ENCODE measurements at places on chromosomes 6 and 20.

DNA sequence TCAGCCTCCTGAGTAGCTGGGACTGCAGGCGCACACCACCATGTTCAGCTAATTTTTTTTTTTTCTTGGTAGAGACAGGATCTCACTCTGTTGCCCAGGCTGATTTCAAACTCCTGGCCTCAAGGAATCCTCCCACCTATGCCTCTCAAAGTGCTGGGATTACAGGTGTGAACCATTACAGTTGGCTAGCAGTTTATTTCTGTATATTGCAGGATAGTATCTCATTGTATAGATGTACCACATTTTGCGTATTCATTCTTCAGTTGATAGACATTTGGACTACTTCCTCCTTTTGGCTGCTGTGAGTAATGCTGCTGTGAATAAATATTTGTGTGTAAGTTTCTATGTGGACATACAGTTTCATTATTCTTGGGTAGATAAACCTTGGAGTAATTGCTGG lies 32.9 kb downstream of the ASXL1 start:
- H3K27me3 ChIP-seq = no peaks in the 10 kb centered on the region
- no peak overlapping the region for H3K27ac ChIP-seq
- H3K4me3 ChIP-seq = no peak overlapping the region
- no peak for DNase-seq

GRCh38 chr20:4896971-4897497 lies 104.3 kb downstream of the SLC23A2 start:
- H3K27me3 ChIP-seq = no peaks in the 10 kb centered on the region
- no peak for DNase-seq
- no peak overlapping the region for H3K4me3 ChIP-seq
- H3K4me1 ChIP-seq = peaks cover 14% of the 10 kb centered on the region
- no peak overlapping the region for H3K27ac ChIP-seq

GRCh38 chr6:235763-236360 lies 56.4 kb upstream of the DUSP22 start:
- H3K4me3 ChIP-seq = peak overlapping the region; percentile 31
- H3K27me3 ChIP-seq = no peaks in the 10 kb centered on the region
- peak overlapping the region; percentile 71 for H3K27ac ChIP-seq
- peaks cover 11% of the 10 kb centered on the region for H3K4me1 ChIP-seq

- H3K4me1 ChIP-seq = peaks cover 13% of the 10 kb centered on the region
- no peak overlapping the region for H3K27ac ChIP-seq
- DNase-seq = peak; percentile 71
- peak overlapping the region; percentile 65 for H3K4me3 ChIP-seq
These were observed 8.8 kb downstream of the DUSP15 start for GRCh38 chr20:31861385-31862156.

DNA sequence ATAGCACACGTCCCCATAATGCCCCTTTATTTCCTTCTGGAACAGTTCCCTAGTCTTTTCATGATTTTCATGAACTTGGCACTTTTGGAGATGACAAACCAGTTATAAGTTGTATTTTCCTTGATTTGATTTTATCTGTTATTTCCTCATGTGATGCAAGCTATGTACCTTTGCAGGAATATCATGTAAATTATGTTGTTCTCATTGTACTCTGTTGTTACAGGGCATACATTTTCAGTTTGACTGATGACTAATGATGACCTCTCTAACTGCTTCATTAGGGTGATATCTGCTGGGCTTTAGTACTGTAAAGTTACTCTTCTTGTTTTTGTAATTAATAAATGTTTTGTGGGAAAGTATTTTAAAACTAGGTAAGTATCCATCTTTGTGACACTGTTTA lies 147.3 kb downstream of the ZFAND3 start:
- H3K27ac ChIP-seq = no peak overlapping the region
- H3K27me3 ChIP-seq = no peaks in the 10 kb centered on the region
- H3K4me3 ChIP-seq = no peak overlapping the region
- DNase-seq = no peak
- no peaks in the 10 kb centered on the region for H3K36me3 ChIP-seq
- peaks cover 6% of the 10 kb centered on the region for H3K4me1 ChIP-seq

GRCh38 chr6:122401104-122401503 lies 1.7 kb downstream of the HSF2 start:
- peaks cover 12% of the 10 kb centered on the region for H3K4me1 ChIP-seq
- no peaks in the 10 kb centered on the region for H3K27me3 ChIP-seq
- H3K4me3 ChIP-seq = peak overlapping the region; percentile 99
- H3K27ac ChIP-seq = no peak overlapping the region
- no peak for DNase-seq
- no peaks in the 10 kb centered on the region for H3K36me3 ChIP-seq

DNA sequence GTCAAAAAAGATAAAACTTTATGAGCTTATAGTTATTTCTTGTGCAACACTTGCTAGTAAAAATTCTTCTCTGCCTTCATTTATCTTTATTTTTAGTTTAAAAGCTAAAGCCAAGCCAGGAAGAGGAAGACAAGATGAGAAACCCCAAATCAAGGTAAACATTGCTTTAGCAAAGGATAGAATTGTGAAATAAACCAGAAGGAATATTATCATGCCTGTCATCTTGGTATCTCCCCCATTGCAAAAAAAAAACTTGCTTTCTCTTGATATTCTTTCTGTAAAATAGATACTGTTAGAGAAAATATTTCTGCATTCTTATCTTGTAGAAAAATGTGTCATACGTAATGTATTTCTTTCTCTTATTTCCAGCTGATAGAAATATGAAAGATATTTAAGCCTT lies 432.8 kb downstream of the GJA1 start:
- no peak overlapping the region for H3K4me3 ChIP-seq
- no peaks in the 10 kb centered on the region for H3K4me1 ChIP-seq
- no peaks in the 10 kb centered on the region for H3K27me3 ChIP-seq

- no peaks in the 10 kb centered on the region for H3K27me3 ChIP-seq
- H3K4me1 ChIP-seq = no peaks in the 10 kb centered on the region
- DNase-seq = no peak
- no peak overlapping the region for H3K4me3 ChIP-seq
These were observed 370.3 kb downstream of the RFPL4B start for GRCh38 chr6:112717401-112717800.

DNA sequence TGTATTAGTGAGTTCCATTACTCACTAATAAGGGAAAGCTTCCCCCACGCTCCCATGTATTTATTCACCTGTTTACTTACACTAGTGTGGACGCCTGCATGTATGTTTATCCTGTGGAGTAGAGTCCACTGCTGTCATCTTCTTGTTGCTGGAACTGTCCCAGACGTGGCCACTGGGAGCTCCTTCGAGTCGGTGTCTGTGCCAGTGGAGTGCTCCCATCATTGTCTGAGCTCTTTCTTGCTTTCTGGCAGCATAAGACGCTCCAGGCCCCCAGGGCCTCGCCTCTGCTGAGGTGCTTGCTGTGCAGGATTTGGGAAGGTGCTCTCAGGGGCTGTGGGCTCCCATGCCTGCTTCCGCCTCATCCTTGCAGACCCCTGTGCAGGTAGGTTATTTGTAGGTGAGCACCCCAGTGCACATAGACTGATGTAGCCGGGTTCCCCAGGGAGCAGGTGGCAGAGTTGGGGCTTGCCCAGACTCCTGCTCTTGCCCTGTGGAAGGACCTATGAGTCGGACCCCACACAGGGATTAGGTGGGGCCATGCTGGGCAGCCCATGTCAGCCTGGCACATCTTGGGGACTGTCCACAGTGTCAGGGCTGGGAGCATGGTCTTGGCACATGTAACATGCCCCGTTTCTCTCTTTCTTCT lies 16.6 kb downstream of the PHACTR3 start:
- no peaks in the 10 kb centered on the region for H3K4me1 ChIP-seq
- H3K27me3 ChIP-seq = peaks cover 17% of the 10 kb centered on the region
- no peaks in the 10 kb centered on the region for H3K36me3 ChIP-seq
- no peak for DNase-seq
- no peak overlapping the region for H3K4me3 ChIP-seq

- no peaks in the 10 kb centered on the region for H3K36me3 ChIP-seq
- peaks cover 72% of the 10 kb centered on the region for H3K27me3 ChIP-seq
These were observed 2.0 kb downstream of the MMP9 start for GRCh38 chr20:46010491-46011391.

GRCh38 chr6:143408151-143408786 lies 42.2 kb downstream of the ADAT2 start:
- H3K27me3 ChIP-seq = no peaks in the 10 kb centered on the region
- no peak overlapping the region for H3K27ac ChIP-seq
- H3K36me3 ChIP-seq = no peaks in the 10 kb centered on the region
- no peak overlapping the region for H3K4me3 ChIP-seq

- H3K36me3 ChIP-seq = no peaks in the 10 kb centered on the region
- no peak for DNase-seq
- peaks cover 49% of the 10 kb centered on the region for H3K4me1 ChIP-seq
- no peaks in the 10 kb centered on the region for H3K27me3 ChIP-seq
- H3K4me3 ChIP-seq = no peak overlapping the region
- H3K27ac ChIP-seq = no peak overlapping the region
These were observed 8.1 kb downstream of the RANBP9 start for GRCh38 chr6:13703496-13703895.

- no peak overlapping the region for H3K4me3 ChIP-seq
- H3K36me3 ChIP-seq = peaks cover 13% of the 10 kb centered on the region
- H3K4me1 ChIP-seq = no peaks in the 10 kb centered on the region
- no peak for DNase-seq
- H3K27ac ChIP-seq = no peak overlapping the region
These were observed 36.5 kb upstream of the SCGN start for GRCh38 chr6:25615471-25615870.

- no peak overlapping the region for H3K4me3 ChIP-seq
- H3K27me3 ChIP-seq = no peaks in the 10 kb centered on the region
- peaks cover 39% of the 10 kb centered on the region for H3K36me3 ChIP-seq
- no peak for DNase-seq
These were observed 22.1 kb downstream of the MRPL14 start for GRCh38 chr6:44105146-44105545.

DNA sequence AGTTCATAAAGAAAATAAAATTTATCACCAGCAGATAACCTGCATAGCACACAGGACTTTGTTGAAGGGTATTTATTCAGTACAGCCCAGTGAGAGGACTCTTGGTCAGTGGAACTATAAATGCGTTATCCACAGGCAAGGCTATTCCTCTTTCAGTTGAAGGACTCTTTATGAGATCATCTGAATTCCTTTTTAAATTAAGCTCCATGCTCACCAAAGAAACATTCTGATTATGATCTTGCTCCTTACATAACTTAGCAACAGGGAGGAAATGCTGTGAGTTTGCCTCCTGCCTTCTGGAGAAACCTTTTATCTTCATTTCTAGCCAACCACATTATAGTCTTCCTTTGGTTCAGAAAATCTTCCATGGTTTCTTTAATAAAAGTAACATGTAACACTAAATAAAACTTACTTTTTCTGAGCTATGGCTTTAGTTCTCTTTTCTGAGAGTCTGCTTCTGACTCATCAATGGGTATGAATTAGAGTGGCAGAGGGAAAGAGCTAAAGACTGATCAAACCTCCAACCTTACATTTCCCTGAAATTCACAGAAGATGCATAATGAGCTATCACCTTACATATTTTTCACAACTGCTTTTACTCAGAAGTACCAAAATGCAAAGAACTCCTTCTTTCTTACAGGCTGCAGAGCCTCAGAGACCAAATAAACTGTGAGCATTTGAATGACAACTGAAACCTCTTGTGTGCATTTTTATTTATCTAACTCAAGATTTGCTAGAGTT lies 267.2 kb downstream of the ADGRG6 start:
- H3K27me3 ChIP-seq = no peaks in the 10 kb centered on the region
- no peaks in the 10 kb centered on the region for H3K36me3 ChIP-seq
- H3K27ac ChIP-seq = peak overlapping the region; percentile 37
- H3K4me1 ChIP-seq = peaks cover 10% of the 10 kb centered on the region
- no peak for DNase-seq
- no peak overlapping the region for H3K4me3 ChIP-seq

DNA sequence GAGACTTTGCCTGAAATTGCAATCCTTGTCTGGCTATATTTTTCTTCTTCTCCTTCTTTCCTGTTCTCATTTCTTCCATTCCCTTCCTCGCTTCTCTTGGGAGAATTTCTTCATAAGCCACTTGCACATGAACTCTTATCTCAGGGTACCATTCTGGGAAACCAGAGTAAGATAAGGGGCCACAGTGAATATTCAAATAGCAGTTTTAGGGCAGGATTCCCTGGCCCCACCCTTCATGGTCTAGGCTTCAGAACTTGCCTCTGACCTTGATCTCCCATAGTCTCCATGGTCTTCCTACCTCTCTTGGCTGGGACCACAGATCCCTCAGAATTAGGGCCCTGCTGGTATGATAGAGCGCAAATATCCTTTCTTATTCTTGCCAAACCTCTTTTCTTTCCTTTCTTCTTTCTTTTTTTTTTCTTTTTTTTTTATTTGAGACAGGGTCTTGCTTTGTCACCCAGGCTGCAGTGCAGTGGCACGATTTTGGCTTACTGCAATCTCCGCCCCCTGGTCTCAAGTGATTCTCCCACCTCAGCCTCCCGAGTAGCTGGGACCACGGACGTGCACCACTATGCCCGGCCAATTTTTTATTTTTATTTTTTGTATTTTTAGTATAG lies 123.0 kb upstream of the CITED2 start:
- no peak for DNase-seq
- no peaks in the 10 kb centered on the region for H3K27me3 ChIP-seq
- no peaks in the 10 kb centered on the region for H3K4me1 ChIP-seq
- no peak overlapping the region for H3K27ac ChIP-seq
- no peaks in the 10 kb centered on the region for H3K36me3 ChIP-seq

GRCh38 chr20:52747845-52748284 lies 224.3 kb upstream of the TSHZ2 start:
- H3K36me3 ChIP-seq = no peaks in the 10 kb centered on the region
- no peak overlapping the region for H3K4me3 ChIP-seq
- DNase-seq = no peak
- H3K4me1 ChIP-seq = no peaks in the 10 kb centered on the region
- H3K27ac ChIP-seq = no peak overlapping the region
- no peaks in the 10 kb centered on the region for H3K27me3 ChIP-seq

- DNase-seq = no peak
- H3K27ac ChIP-seq = no peak overlapping the region
- no peaks in the 10 kb centered on the region for H3K36me3 ChIP-seq
- H3K27me3 ChIP-seq = no peaks in the 10 kb centered on the region
These were observed 20.5 kb downstream of the SLC22A3 start for GRCh38 chr6:160368670-160369069.

DNA sequence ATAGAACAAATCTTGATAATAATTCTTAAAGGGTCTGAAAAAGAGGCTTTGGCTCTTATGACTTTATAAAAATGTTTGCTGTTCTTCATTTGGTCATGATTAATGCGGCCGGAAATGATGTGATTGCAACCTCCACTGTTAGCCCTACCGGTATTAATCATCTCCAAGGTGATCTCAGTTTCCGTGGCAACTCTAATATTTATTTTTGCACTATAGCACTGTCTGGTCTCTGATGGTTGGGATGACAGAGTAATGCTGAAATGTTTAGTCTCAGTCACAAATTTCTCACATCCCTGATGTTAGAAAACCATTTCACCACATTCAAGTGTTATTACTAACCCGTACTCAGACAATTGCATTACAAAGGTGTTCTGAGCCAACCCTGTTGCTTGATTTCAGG lies 87.4 kb downstream of the TMEM200A start:
- H3K4me3 ChIP-seq = no peak overlapping the region
- DNase-seq = no peak
- no peaks in the 10 kb centered on the region for H3K36me3 ChIP-seq
- no peaks in the 10 kb centered on the region for H3K27me3 ChIP-seq

Data from lower lobe of right lung (tissue), 2 donors.